Natural killer cell (primary cell): ENCODE measurements at places on chromosomes 4 and X.

GRCh38 chr4:7074426-7074825 is 6.6 kb upstream of the GRPEL1 start:
- no peak for DNase-seq

GRCh38 chr4:97500423-97500822 is 642.9 kb downstream of the STPG2 start:
- DNase-seq, result no peak

DNA sequence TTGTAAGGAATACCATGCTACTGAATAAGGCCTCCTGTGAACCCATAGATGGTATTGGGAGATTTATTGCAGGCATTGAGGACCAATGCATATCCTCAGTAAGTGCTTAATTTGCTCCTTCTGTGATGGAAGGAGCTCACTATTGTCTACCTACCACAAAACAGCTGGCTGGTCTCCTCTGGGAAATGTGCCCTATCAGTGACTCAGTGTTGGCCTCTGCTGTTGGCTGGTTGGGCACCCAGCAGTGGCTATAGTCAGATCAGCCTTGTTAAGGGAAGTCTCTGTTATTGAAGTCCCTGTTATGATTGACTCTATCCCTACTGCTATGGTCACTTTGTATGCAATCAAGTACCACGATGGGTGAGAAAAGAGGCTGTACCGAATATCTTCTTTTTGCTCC is 27.5 kb upstream of the OTUD4 start:
- no peak for DNase-seq

DNA sequence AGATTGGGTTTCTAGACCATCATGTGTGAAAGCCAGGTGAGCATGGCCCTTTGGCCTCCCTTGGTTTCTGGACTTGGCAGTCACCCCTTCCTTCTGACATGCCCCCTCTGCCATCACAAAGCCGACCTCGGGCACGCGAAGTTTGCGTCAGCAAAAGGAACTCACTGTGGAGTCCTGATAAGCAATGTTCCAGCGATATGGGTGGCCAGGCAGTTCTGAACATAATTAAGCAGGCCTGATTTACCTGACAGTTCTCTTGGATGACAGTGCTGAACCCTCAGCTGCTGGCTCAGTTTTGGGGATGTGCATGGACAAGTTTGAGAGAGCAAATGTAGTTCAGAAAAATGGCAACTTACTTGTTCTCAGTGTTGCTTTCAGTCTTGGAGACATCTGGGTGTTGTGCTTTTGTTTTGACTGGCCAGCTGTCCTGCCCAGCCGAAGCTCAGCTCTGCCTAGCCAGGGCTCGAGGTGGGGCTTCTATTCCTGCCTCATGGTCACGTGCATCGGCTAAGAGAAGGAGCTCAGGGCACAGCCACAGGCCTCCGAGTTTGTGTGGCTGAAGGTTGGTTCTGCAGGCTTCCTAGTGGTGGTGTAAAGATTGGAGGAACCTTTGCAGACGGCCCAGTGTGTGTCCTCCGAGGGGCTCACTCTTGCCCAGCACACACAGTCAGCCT is 78.3 kb downstream of the CLDN34 start:
- no peak for DNase-seq

GRCh38 chr4:38162240-38162784 is 202.1 kb downstream of the PTTG2 start:
- no peak for DNase-seq

GRCh38 chr4:147362938-147363337 is 118.0 kb upstream of the EDNRA start:
- DNase-seq, result no peak
